Stimulated activated CD8-positive, alpha-beta memory T cell treated with anti-CD3 and anti-CD28 coated beads, Interleukin-4, amount 100 ng/mL, for 48 hours (primary cell): ENCODE measurements at places on chromosomes 7 and 10.

DNA sequence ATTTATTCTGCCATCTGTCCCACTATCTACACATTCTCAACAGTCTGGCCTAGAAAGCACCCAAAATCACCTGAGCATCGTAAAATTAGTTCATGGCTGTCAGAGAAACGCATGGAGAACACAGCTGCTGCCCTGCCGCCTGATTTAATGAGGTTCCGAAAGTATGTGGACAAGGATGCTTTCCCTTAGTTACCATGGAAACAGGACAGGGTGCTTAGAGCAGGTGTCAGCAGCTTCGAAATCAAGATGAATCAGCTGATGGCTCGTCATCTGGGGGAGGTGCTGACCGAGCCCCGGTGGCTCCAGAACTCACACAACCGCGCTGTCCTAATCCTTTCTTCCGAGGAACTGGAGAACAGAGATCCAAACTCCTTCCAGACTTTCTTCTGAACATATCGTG lies 151.5 kb downstream of the TEX36 start:
- DNase-seq = no peak

- DNase-seq = no peak
Measured at GRCh38 chr7:46230298-46230989, 309.4 kb upstream of the IGFBP3 start.

DNA sequence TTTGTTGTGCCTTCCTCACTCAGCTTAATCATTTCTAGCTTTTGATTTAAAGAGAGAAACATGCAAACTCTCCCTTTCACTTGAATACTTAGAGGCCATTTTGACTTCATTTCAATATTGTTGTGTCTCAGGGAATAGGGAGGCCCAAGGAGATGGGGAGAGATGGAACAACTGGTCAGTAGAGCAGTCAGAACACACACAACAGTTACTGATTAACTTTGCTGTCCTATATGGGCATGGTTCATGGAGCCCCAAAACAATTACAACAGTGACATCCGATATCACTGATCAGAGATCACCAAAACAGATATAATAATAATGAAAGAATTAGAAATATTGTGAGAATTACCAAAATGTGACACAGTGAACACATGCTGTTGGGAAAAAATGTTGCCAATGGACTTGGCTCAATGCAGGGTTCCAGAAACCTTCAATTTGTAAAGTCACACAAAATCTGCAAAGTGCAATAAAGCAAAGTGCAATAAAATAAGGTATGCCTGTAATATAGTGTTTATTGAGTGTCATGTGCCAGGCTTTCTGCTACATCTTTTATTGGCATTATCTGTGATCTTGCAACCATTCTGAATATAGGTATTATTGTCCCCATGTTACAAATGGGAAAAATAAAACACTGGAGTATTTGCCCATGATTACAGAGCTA lies 38.2 kb downstream of the CCDC71L start:
- DNase-seq = no peak

DNA sequence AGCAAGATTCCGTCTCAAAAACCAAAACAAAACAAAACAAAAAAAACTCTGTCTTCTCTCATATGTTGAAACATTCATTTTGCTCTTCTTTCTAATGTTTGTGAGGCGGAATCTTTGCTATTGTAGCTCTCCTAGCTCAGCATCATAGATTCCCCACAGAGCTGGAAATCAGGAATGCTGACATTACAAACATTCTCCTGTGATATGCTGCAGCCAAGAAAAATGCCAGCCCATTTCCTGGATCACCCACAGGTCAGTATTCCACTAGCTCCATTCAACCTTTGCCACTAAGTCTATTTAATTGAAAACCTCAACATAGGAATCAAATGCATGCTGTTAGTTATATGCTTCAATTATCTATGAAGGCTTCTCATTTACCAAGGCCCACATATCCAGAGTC lies 186.3 kb downstream of the IPMK start:
- no peak for DNase-seq

DNA sequence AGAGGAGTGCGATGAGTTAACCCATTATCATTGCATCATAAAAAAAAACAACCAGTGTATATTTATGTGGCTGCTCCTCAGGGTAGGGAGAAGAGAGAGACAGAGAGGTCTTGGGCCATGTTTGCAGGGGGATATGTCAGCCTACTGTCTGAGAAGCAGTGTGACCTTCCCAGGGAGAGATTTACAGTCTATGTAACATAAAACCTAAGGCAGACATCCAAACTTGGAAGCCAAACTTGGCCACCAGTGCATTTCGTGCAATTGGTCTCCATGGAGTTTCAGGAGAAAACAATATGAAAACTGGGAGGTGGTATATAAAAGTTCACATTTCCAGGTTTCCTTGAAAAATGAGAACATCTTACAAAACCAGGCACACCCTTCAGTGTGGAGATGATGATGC lies 85.9 kb upstream of the CXCL12 start:
- DNase-seq = no peak
